IMR-90 (cell line): ENCODE measurements at places on chromosomes 7 and 10. TPM values are rescaled to one million over a fixed set of nuclear protein-coding genes. Genes with fewer than 3 reads are reported as not detected.

TMEM184A gene
- total RNA-seq = 0.28 and 0.36 TPM in 2 replicates

DEPP1 gene
- total RNA-seq = 11.7 and 13.6 TPM in 2 replicates

CD36 gene
- total RNA-seq = 0.54 and 0.56 TPM in 2 replicates

GRB10 gene
- 11.7 and 15.1 TPM in 2 replicates for total RNA-seq

FBXL13 gene
- total RNA-seq = 0.36 and 0.83 TPM in 2 replicates

TMEM229A gene
- total RNA-seq = not detected in 2 replicates

- H3K27ac ChIP-seq = no peak overlapping the region
- H3K4me3 ChIP-seq = no peak overlapping the region
- H3K36me3 ChIP-seq = peaks cover 38% of the 10 kb centered on the region
- DNase-seq = no peak
- H3K4me1 ChIP-seq = peaks cover 13% of the 10 kb centered on the region
Measured at GRCh38 chr7:871900-872537, 4.3 kb upstream of the GET4 start.

GRCh38 chr7:147245274-147245673 is 1128.7 kb downstream of the CNTNAP2 start:
- no peaks in the 10 kb centered on the region for H3K4me1 ChIP-seq
- no peaks in the 10 kb centered on the region for H3K27me3 ChIP-seq
- H3K4me3 ChIP-seq = no peak overlapping the region
- peak; percentile 24 for DNase-seq
- no peaks in the 10 kb centered on the region for H3K36me3 ChIP-seq

DNA sequence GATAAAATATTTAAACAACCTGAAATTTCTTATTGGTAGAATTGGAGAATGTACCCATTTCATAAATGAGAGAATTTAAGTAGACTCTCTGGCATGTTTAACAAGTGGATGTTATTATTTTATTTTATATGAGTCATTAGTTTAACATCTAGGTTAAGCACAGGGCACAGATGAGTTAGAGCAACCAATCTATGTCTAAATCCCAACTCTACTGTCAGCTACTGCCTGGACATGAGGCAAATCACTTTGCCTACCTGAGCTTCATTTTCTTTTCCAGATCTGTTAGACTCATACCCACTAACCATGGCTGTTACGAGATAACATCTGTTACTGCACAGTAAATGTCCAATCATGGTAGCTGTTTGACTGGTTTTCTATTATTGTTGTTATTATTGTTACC is 251.1 kb downstream of the INHBA start:
- H3K27ac ChIP-seq = no peak overlapping the region
- no peak overlapping the region for H3K4me3 ChIP-seq
- H3K36me3 ChIP-seq = no peaks in the 10 kb centered on the region
- peak; percentile 47 for DNase-seq

- peak; percentile 49 for DNase-seq
- no peak overlapping the region for H3K4me3 ChIP-seq
- H3K36me3 ChIP-seq = peaks cover 5% of the 10 kb centered on the region
Measured at GRCh38 chr7:101315336-101315735, 6.3 kb downstream of the IFT22 start.

GRCh38 chr7:6416516-6417145 is 31.1 kb downstream of the DAGLB start:
- H3K4me1 ChIP-seq = 0 out of 2 replicates have a peak, but pooled peaks cover 2% of the 10 kb centered on the region
- no peaks in the 10 kb centered on the region for H3K27me3 ChIP-seq
- H3K36me3 ChIP-seq = peaks cover 47% of the 10 kb centered on the region
- no peak overlapping the region for H3K27ac ChIP-seq

DNA sequence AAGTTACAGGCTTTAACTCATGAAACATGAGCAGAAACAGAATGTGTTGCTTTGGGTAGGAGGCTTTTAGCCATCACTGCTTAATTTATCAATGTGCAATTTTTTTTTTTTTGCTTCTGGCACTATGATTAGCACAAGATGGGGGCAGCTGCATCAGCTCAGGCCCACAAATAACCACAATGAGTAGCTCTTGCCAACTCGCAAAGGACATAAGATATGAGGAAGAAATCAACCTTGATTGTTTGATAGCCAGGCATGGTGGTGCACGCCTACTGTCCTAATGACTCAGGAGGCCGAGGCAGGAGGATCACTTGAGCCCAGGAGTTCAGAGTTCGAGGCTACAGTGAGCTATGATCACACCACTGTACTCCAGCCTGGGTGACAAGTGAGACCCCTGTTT is 12.3 kb downstream of the NOD1 start:
- peaks cover 34% of the 10 kb centered on the region for H3K4me1 ChIP-seq
- no peaks in the 10 kb centered on the region for H3K36me3 ChIP-seq
- no peak for DNase-seq
- H3K27me3 ChIP-seq = no peaks in the 10 kb centered on the region

DNA sequence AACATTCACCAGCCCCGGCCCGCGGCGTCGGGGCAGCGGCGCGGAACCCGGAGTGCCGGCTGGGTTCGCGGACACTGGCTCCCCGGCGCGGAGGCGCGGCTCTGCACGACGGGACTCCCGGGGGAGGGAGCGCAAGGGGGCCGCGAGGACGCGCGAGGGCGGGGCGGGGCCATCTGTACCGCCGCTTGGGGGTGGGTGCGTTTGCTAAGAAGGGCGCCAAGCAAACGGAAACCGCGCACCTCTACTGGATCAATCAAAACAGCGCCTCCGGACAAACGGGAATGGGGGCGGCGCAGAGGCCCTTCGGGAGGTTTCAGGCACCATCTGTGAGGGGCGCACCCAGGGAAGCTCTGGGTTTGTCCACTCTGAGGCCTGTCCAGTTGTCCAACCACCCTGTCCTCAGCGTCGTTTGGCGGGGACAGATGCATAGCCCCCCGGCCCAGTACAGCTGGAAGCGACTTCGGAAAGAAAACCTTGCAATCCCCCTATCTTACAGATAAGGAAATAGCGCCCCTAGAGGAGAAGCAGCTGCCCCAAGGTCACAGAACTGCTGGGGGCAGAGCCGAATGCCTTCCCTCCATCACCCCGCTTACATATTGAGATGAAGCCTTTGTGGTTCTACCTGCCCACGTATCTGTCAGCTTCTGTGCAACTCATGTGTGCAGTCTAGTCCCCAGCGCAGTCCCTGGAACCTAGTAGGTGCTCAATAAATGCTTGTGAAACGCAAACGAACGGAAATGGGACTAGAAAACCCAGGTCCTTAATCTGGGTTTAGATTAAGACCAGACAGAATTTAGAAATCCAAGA is 10.7 kb upstream of the SLIT1 start:
- H3K27me3 ChIP-seq = peaks cover 49% of the 10 kb centered on the region
- H3K4me1 ChIP-seq = no peaks in the 10 kb centered on the region
- H3K36me3 ChIP-seq = no peaks in the 10 kb centered on the region
- H3K4me3 ChIP-seq = peak overlapping the region; percentile 47
